Activated naive CD8-positive, alpha-beta T cell treated with anti-CD3 and anti-CD28 coated beads for 36 hours (primary cell): ENCODE measurements at places on chromosomes 5 and 9.

GRCh38 chr9:111632060-111632459, 926 bp downstream of the DNAJC25 start:
- DNase-seq, result no peak

- DNase-seq, result no peak
Measured at GRCh38 chr5:171898386-171898785, 108.1 kb downstream of the FBXW11 start.

DNA sequence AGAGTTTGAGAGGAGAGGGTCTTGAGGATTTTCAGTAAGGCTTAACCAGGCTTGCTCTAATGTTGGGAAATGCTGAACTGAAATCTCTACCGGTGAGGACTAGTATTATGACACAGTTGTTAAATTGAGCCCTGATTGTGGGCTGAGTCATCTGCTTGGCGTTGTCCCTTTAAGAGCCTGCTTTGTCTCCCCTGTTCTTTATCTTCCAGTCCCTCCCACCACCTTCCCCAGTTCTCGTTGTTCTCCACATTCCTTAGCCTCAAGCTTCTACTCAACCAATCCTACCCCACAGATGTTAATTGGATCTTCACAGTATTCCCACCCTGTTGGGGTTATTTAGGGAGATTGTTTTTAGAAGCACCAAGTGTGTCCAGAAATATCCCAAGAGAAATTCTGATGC, 57.6 kb downstream of the ANKRD55 start:
- no peak for DNase-seq

GRCh38 chr5:103617090-103617489, 54.5 kb upstream of the NUDT12 start:
- no peak for DNase-seq

DNA sequence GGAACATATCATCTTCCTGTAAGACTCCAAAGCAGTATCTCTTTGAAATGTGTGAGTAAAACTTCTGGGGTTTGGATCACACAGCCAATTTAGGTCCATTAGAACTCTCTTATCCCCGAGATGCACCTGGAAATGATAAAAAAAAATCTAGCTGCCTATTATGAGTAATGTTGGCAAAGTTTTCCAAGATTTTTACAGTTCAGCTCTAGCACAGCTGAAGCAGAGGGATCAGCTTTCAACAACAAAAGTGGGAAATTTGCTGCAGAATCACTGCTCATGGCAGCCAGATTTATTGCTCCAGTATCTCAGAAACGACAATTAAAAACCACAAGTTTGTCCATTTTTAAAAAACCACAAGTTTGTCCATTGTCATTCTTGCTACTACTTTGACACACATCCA, 292.2 kb downstream of the IRX2 start:
- no peak for DNase-seq

GRCh38 chr5:54548565-54548964, 31.0 kb downstream of the SNX18 start:
- no peak for DNase-seq

DNA sequence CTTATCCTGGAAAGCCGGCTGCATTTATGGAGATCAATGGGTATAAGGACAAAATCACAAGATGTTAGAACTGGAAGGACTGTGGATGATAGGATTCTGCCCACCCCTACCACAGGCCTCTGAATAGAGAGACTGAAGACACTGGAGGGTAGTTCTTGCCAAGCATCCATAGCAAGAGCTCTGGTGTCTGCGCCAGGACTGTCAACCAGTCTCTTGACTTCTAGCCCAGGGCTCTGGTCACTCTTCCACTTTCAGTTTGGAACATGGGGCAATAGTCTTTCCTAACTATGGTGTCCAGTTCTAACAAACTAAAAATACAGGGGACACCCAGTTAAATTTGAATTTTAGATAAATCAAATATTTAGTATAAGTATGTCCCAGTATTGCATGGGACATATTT, 23.4 kb downstream of the LARP1 start:
- no peak for DNase-seq

- DNase-seq, result no peak
Measured at GRCh38 chr5:65835191-65835590, 91.2 kb upstream of the ERBIN start.

GRCh38 chr9:104868303-104868686, 59.7 kb downstream of the ABCA1 start:
- DNase-seq, result no peak

DNA sequence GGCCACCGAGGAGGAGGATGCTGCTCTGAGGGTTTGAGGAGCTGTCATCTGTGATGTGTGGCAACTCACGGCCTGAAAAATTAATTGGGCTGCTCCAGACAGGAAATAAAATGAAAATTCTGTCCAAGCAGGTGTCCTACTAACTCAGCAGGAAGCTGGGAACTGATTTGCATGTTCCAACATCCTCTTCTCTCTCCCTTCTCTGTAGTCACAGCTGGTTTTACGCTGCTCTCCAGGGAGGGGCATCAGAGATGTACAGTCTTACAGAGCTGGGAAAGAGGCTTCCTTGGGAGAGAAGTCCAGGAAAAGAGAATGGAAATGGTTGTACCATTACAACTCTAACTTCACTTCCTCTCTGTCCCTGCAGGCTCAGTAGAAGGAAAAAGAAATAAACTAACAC, 24.2 kb upstream of the SIL1 start:
- no peak for DNase-seq

GRCh38 chr5:56633950-56634349, 181.4 kb upstream of the MAP3K1 start:
- DNase-seq, result no peak

- DNase-seq, result no peak
Measured at GRCh38 chr5:18159331-18159730, 525.1 kb downstream of the TAF11L14 start.

DNA sequence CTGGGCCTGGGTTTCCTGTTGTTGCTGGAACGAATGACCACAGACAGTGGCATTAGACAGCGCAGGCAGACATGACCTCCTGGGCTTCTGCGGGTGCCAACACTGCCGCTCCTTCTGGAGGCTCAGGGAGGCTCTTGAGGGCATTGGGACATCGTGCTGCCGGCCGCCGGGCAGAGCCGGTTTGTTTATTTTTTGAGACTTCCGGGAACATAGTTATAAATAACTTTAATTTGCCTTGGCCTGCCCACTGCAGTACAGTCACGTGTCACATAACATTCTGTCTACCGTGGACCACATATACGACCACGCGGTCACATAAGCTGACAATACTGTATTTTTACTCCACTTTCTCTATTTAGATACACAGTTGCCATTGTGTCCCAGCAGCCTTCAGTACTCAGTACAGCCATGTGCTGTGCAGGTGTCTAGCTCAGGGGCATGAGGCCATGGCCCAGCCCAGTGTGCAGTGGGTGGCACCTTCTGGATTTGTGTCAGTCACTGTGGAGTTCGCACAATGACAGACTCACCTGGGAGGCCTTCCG, 8.2 kb upstream of the TOR4A start:
- DNase-seq, result no peak

DNA sequence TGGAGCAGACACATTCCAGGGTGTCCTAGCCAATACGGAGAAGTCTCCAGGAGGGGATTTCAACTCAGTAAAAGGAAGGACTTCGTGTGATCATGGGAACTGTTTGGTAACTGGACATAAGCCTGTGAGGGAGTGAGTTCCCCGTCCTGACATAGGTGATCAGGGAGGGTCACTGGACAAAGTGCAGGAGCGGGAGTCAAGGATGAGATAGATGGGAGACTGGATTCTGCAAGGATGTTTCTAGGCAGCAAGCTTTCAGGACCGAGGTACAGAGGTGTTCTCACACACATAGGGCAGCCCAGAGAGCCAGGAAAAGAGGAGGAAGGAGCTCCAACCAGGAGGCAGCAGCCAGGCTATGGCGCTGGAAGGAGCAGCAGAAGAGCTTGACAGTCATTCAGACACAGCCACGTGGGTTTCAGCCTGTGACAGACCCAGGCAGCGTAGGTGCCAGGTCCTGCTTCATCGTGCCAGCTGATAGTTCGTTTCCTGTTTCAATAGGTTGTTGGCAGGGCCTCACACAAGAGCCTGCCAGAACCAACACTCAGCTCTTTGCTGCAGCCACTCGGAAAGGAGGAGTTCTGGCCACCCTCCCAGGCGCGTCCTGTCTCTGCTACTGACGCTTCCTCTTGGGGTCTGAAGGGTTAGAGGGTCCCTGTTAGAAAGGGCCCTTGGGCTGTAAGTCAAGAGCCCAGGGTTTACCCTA, 84.1 kb downstream of the AMBP start:
- DNase-seq, result no peak

- DNase-seq, result no peak
Measured at GRCh38 chr5:136769093-136769492, 403.7 kb upstream of the TRPC7 start.

- no peak for DNase-seq
Measured at GRCh38 chr9:82677086-82677485, 385.9 kb downstream of the RASEF start.

GRCh38 chr9:124639637-124640036, 131.5 kb downstream of the NR6A1 start:
- DNase-seq, result no peak
